Activated CD8-positive, alpha-beta memory T cell treated with anti-CD3 and anti-CD28 coated beads for 1 hour (primary cell): ENCODE measurements at places on chromosomes 2 and 18.

- no peak for DNase-seq
These were observed 417.7 kb upstream of the SALL3 start for GRCh38 chr18:78561757-78562510.

GRCh38 chr2:58032016-58032763 lies 14.4 kb upstream of the VRK2 start:
- DNase-seq = no peak

DNA sequence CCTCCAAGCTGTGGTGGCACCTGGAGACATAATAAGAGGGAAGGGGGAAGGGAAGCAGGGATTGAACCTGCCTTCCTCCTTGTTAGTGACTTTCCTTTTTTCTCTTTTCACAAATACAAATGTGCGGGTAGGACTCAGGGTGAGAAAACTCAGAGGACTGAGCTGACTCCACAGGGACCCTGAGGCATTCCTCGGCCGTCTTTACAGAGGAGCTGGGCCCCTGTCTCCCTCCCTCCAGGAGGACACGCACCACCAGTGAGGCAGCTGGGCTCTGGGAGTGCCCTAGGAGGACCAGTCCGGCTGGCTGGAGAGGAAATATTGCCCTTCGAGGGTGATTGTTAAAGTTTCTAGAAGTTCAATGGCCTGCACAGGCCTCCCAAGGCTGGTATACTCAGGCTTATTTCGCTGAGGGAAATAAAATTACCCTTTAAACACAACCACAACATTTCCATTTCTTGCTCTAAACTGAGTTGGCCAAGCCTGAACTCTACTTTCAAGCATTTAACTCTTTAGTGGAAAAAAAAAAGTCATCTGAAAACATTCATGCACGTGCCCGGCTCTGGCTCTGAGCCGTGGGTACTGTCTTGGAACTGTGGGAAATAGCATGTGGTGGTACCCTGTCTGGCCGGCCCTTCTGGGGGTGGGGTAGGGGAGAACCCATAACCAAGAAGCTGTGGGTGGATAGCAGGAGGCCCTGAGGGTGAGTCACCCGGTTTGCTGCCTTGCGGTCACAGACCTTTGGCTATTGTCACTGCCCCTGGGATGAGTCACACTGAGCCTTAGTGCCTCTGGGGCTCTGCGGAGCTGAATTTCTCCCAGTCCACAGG lies 116.0 kb downstream of the COPS8 start:
- DNase-seq = no peak

- DNase-seq = no peak
These were observed 431.8 kb upstream of the RAB12 start for GRCh38 chr18:8177330-8178016.

DNA sequence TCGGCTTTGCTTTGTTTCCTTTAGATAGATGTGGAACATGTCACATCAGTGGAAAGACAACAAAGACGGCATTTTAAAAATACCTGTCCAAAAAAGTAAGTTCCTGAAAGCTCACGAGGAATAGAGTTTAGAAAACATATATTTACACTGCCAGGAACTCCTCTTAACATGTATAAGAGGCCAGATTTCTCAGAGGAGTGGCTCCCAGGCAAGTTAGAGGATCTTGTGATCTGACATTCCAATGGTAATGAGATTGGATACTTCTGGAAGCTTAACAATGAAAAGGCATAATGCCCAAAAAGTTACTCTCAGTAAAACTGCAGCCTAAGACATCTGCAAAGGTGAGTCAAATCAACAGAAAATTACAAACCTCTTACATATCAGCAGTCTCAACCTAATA lies 77.1 kb downstream of the CYRIA start:
- DNase-seq = no peak

GRCh38 chr18:74622072-74622471 lies 24.4 kb downstream of the ZNF407 start:
- DNase-seq = no peak

DNA sequence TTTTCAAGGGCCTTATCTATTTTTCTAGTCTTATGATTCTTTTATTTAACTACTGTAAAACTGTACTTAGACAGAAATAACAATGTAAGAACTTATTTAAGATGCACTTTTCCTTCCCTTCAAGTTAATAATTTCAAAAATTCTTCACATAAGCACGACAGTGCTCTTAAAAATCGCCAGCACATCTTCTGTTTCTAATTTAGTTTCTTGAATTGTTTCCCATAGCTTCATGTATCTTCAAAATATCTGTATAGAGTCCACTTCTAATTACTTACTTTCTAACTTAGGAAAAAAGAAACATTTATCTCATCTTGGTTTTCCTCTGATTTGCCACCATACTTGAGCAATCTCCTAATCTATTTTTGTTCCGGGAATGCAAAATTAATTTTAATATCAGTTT lies 196.1 kb downstream of the BABAM2 start:
- no peak for DNase-seq

DNA sequence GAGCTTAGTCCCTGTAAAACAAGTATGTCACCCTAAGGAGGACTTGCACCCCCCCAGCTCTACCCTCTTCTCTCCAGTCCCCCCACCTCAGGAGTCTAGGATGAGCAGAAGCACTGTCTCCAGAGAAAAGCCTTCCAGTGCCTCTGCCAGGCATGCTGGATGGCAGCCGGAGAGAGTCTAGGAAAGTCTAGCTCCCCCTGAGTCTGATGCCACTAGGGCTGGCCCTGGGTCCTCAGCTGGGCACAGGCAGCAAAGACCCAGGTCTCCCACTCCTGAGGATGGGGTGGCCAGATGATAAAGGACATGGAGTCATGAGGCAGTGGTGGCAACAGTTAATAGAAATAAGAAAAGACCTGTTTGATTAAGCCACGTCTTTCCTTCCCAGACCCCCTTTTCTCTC lies 225.6 kb downstream of the CYP26B1 start:
- DNase-seq = no peak

DNA sequence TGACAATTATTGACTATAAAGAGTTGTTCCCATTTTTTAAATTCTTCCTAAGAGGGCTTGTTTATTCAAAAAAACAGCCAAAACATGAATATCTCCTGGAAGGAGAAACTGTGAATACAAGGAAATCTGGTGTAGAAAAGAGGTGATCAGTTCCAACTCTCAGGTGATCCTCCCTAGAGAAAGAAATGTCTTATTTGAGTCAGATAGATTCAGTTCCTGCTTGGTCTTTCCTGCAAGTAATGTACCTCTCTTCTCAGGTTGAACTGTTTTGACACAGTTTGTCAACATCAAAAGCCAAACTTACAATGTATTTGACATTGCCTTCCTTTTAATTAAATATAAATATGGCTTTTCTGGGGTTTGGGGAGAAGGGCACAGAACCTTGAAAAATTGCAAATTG lies 567.4 kb downstream of the ARHGAP15 start:
- DNase-seq = no peak

DNA sequence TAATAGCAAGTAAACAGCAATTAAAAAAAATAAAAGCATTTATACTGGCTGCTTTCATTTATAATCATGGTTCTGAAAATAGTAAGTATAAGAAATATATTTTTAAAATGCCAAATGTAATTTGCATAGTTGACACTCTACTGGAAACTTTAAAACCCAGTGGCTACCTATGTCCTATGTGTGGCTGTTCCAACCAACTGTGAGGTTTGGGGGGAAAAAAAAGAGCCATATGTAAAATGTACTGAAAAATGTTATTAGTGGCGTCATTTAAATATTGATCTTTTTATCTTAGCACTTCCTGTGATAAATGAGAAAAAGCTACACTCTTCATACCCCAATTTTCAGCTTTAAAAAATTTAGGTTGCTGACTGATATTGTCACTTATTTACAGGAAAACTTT lies 270.7 kb downstream of the TCF4 start:
- no peak for DNase-seq

- DNase-seq = no peak
These were observed 31.1 kb upstream of the PAX8 start for GRCh38 chr2:113309655-113310387.

GRCh38 chr18:3747176-3747973 lies 297.4 kb downstream of the TGIF1 start:
- no peak for DNase-seq

GRCh38 chr2:224565452-224566035 lies 19.6 kb downstream of the CUL3 start:
- no peak for DNase-seq

GRCh38 chr2:105220604-105221003 lies 20.9 kb upstream of the GPR45 start:
- DNase-seq = no peak

- DNase-seq = no peak
These were observed 14.0 kb downstream of the ITM2C start for GRCh38 chr2:230878599-230879188.

GRCh38 chr2:73700131-73700611 lies 37.0 kb downstream of the TPRKB start:
- DNase-seq = no peak

GRCh38 chr2:220628252-220628651 lies 943.9 kb downstream of the EPHA4 start:
- no peak for DNase-seq

GRCh38 chr2:85584857-85585780 lies 888 bp downstream of the VAMP5 start:
- DNase-seq = no peak

- DNase-seq = no peak
These were observed 1.5 kb upstream of the EVX2 start for GRCh38 chr2:176085120-176085788.

GRCh38 chr2:12126318-12126717 lies 379.9 kb downstream of the LPIN1 start:
- DNase-seq = no peak

GRCh38 chr18:8708670-8709069 lies 3.3 kb downstream of the MTCL1 start:
- DNase-seq = no peak

DNA sequence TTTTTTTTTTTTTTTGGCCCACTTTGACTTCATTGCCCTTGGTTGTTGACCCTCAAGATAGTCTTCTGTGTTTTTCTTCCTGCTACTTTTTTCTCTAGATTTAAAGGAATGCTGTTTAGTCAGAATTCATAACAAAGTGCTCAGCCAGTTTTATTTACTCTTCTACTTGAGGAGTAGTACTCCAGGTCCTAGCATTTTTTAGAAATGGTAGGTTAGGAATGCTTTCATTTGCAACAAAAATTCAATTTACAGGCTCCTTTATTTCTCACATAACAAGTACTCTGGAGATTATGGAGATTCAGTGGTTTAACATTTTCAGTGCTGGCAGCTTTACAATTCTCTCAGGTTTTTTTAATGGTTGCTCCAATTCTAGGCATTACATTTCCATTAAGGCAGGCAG lies 58.2 kb downstream of the KIAA1328 start:
- DNase-seq = no peak

DNA sequence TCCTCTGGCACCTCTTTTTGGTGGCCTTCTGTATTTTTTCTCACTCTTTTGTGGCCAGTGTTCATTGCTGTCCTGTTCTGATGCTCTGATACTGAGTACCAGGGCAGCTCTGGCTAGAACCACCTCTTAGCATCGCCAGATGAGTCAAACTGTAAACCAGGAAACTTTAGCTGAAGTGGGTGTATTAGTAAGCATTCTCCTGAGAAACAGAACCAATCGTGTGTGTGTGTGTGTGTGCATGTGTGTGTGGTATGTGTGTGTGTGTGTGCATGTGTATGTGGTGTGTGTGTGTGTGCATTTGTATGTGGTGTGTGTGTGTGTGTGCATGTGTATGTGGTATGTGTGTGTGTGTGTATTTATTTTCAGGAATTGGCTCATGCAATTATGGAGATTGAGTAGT lies 166.3 kb upstream of the SKOR2 start:
- DNase-seq = no peak

- DNase-seq = no peak
These were observed 776 bp downstream of the EMILIN2 start for GRCh38 chr18:2847317-2848246.

DNA sequence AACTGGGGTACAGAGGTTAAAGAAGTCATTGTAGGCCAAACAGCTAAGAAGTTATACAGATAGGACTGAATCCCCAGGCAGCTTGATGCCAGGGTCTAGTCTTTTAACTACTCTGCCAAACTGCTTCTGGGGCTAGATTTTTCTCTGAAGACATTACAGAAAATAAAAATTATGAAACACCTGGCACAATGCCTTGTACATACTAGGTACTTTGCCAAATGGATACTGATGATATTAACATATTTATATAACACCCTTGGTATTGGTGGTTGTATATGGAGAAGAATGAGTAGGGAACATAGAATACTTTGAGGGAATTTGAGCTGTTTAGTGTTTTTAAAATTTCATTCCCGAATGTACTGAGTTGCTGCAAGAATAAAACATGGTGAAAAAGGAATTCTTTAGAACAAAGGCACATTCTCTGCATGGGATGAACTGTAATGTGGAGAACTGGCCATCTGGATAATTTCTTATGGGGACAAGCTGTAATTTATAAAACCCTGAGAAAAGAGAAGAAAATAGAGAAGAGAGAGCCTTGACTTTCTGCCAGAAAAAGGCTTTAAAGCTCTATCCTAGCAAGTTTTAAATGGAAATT lies 210.9 kb upstream of the TMEM200C start:
- DNase-seq = no peak

- DNase-seq = no peak
These were observed 125.8 kb downstream of the LYPD6B start for GRCh38 chr2:149164296-149164695.

- no peak for DNase-seq
These were observed 83.9 kb downstream of the PIK3C3 start for GRCh38 chr18:42038936-42039335.

DNA sequence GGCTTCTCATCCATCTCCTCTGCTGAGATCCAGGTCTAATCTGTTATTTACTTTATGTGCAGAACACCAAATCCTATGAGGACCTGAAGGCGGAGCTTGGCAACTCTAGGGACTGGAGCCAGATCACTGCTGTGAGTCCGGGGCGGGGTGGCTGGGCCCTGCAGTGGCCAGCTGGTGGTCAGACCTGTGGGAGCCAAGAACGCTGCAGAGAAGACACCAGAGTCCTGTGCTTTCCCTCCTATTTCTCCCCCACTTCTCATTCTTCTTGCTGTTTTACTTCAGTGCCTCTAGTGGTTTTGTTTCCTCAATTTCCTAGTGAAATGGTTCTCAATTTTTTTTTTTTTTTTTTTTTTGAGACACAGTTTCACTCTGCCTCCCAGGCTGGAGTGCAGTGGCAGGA lies 19.7 kb downstream of the VIL1 start:
- no peak for DNase-seq

DNA sequence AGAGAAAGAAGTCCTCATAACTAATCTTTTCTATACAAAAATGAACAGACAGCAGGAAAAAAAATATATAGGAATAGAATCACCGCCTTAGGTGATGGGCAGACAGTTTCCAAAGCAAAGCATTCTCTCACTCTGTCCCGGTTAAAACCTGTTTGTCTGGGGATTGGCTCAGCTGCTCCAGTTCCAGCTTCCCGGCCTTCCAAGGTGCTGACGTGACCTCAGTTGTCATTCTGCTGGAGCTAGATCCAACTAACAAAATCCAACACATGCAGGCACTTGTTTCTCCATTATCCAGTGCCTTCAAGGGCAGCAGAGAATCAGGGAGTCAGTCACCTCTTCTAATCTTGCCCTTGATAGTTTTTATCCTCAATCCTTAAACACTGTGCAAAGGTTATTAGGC lies 52.8 kb downstream of the IKZF2 start:
- no peak for DNase-seq

DNA sequence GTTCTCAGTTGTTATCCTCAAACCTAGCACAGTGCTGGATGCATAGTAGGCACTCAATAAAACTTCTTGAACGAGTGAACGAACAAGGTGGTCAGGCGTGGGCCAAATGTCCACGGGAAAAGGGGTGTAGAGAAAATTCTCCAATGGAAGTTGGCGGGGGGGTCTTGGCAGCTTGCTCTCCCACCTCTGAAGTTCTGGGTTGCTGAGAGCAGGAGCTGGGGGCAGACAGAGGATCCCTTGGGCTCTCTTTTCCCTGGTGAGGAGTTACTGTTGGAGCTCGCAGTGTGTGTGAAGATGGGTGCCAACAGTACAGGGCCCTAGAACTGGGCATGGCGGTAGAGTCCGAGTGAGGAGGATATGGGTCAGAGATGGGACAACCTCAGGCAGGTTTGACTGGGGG lies 2.3 kb upstream of the CRYBA2 start:
- DNase-seq = no peak
